ENCODE measurements at places on chromosomes 1 and 21. TPM values are rescaled to one million over a fixed set of nuclear protein-coding genes. Genes with fewer than 3 reads are reported as not detected.

The TMPRSS15 gene
- total RNA-seq, result not detected

The GPR153 gene
- 2.7 TPM for total RNA-seq

DNA sequence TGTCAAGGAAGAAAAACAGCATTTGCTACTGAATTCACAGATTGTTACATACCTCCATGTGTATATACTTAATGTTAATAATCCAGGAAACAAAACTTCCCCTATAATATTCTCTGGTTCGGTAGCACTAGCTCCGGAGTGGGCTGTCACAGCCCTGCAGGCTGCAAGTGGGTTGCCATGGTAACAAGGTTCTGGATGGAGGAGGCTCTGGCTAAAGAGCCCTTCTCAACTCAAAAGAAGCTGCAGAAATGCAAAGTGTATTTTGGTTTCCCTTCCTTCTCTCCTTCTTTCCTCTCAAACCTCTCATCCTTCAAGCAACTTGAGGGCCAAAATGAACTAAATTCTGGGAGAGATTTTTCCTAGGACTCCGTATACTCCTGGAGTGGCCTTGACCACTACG, 45.2 kb downstream of the ASTN1 start:
- no peak for DNase-seq

GRCh38 chr1:40592107-40592803, 60.8 kb downstream of the ZNF684 start:
- no peak for DNase-seq

- DNase-seq, result no peak
Observed at GRCh38 chr1:54619749-54620148, 3.6 kb downstream of the FAM151A start.

DNA sequence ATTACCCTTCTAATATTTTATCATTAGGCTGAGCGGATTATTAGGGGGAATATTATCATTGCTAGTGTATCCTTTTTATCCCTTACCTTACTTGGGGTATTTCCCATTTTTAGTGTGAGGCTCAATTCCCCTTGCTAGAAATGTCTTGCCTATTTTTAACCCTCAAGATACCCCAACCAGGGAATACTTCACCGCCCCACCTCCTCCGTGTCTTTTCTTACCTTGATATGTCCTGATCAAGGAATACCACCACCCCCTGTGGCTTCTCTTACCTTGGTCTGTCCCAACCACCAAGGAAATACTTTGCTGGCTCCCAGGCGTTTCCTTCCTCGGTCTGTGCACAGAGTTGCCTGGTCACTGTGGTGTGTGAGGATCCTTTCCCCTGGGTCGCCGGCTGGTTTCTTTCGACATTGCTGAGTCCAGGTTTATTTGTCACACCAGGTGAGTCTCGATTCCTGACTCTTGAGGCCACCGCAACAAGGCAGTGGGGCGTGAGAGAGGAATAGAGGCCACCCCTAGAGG, 57.8 kb downstream of the SERINC2 start:
- DNase-seq, result no peak

- DNase-seq, result no peak
Observed at GRCh38 chr1:1763657-1764621, 14.3 kb downstream of the NADK start.

- no peak for DNase-seq
Observed at GRCh38 chr1:235006816-235007215, 121.8 kb downstream of the TOMM20 start.

The LAPTM5 gene
- total RNA-seq, result 541 TPM

DNA sequence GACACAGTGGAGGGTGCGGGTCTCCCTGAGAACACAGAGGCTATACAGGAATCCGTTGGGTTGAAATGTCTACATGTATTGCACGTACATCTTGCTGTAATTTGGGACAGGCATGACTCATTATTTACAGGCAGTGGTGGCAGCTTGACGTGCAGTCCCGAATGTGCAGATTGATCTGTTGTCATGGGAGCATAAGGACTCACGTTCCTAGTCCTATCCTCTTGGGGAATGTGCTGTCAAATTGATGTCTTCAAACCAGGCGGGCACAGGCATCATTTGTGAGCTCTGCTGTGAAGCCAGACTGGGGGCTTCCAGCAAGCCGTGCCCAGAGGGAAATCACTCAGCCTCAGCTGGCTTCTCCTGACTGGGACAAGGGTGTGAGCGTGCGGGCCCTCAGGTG, 40.5 kb downstream of the S100B start:
- no peak for DNase-seq
